ENCODE measurements at places on chromosomes 2 and 18. TPM values are rescaled to one million over a fixed set of nuclear protein-coding genes. Genes with fewer than 3 reads are reported as not detected.

FLACC1 gene
- total RNA-seq = 0.75 TPM

ABCG8 gene
- total RNA-seq = not detected

B3GNT7 gene
- 7.3 TPM for total RNA-seq

SLC11A1 gene
- 0.17 TPM for total RNA-seq

SOWAHC gene
- 33.0 TPM for total RNA-seq

EVX2 gene
- not detected for total RNA-seq

CIB4 gene
- total RNA-seq = not detected

APCDD1 gene
- total RNA-seq = 24.8 TPM

KLHL14 gene
- not detected for total RNA-seq

CDH20 gene
- total RNA-seq = not detected

GPR45 gene
- total RNA-seq = not detected

PRKAG3 gene
- not detected for total RNA-seq

PID1 gene
- total RNA-seq = 0.53 TPM

C18orf32 gene
- total RNA-seq = 41.8 TPM

CYP1B1 gene
- 317 TPM for total RNA-seq

SCTR gene
- total RNA-seq = not detected

C2orf80 gene
- not detected for total RNA-seq

CFAP65 gene
- total RNA-seq = not detected

GPR17 gene
- not detected for total RNA-seq

TRIM43 gene
- total RNA-seq = not detected

AAK1 gene
- total RNA-seq = 145 TPM

EFR3B gene
- total RNA-seq = not detected

ALPP gene
- total RNA-seq = not detected

RNF181 gene
- 109 TPM for total RNA-seq

TFCP2L1 gene
- total RNA-seq = 50.5 TPM

RNF152 gene
- total RNA-seq = 14.9 TPM

IL1RL1 gene
- not detected for total RNA-seq

TMBIM1 gene
- 260 TPM for total RNA-seq

DTNB gene
- total RNA-seq = 38.8 TPM

UPP2 gene
- not detected for total RNA-seq

TUBA3E gene
- total RNA-seq = not detected

ZAP70 gene
- not detected for total RNA-seq

RRM2 gene
- total RNA-seq = 16.2 TPM

STARD6 gene
- not detected for total RNA-seq

SLC39A10 gene
- total RNA-seq = 27.6 TPM

UGT1A3 gene
- total RNA-seq = 0.37 TPM

TUBA4A gene
- total RNA-seq = 209 TPM

GPR55 gene
- not detected for total RNA-seq

ABHD3 gene
- total RNA-seq = 19.6 TPM

RAB17 gene
- total RNA-seq = 7.2 TPM
